Astrocyte of the hippocampus (primary cell): ENCODE measurements at places on chromosomes 6 and 20.

GRCh38 chr20:63005365-63005861, 1.4 kb downstream of the BHLHE23 start:
- peak; percentile 18 for DNase-seq

DNA sequence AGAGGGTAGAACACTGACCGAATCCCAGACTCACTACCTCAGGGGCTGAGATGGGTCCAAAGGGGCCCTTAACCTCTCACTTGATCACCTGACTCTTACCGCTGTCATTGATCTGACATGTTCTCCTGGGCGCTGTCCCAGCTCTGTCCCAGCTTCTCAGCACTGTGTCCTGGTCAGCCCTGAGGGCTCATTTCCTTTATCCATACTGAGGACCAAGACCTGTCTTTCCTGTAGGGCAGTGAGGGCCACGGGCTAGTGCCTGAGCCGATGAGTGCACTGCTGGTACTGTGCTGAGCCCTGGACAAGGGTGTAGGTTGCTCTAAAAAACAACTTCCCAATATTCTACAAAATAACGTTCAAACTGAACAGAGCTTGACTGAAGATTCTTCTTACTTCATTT, 131.5 kb downstream of the MTHFD1L start:
- no peak for DNase-seq

- DNase-seq = no peak
Observed at GRCh38 chr20:3162080-3162611, 2.5 kb upstream of the FASTKD5 start.

DNA sequence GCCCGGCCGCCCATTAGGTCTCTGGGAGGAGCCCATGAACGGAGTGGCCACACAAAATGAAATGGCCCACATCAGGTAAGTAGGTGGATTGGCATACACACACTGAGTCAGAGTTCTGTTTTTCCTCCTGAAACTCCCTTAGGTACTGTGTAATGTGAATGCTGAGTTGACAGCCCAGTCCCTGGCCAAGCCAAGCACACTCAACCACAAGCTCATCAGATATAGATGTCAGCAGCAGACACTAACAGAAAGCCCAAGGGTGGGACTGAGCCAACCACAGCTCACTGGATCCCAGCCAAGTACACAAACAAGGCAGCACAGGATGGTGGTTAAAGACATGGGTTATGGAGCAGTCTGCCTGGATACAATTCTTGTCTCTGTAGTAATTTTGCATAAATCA, 403.4 kb downstream of the GJA1 start:
- peak; percentile 92 for DNase-seq

DNA sequence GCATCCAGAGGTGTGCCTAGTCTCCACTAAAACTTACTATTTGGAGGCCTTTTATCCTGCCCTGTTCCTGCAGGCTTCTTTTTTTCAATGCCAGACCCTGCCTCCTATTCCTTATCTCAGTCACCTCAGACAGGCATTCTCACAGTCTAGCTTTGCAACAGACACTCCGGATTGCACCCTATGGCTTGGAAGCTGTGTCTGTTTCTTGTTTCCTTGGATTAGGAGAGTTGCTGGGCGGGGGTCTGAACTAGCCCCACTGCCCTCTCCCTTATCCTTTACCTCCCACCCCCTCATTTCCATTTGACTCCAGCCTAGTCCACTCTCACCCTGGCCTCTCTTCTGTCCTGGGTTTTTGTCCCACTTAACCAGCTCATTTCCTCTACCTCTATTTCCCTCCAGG, 228.1 kb upstream of the CITED2 start:
- DNase-seq = no peak

- DNase-seq = no peak
Observed at GRCh38 chr6:130269969-130270635, 47.4 kb upstream of the SAMD3 start.

GRCh38 chr6:140049251-140049650, 674.8 kb upstream of the CITED2 start:
- no peak for DNase-seq

DNA sequence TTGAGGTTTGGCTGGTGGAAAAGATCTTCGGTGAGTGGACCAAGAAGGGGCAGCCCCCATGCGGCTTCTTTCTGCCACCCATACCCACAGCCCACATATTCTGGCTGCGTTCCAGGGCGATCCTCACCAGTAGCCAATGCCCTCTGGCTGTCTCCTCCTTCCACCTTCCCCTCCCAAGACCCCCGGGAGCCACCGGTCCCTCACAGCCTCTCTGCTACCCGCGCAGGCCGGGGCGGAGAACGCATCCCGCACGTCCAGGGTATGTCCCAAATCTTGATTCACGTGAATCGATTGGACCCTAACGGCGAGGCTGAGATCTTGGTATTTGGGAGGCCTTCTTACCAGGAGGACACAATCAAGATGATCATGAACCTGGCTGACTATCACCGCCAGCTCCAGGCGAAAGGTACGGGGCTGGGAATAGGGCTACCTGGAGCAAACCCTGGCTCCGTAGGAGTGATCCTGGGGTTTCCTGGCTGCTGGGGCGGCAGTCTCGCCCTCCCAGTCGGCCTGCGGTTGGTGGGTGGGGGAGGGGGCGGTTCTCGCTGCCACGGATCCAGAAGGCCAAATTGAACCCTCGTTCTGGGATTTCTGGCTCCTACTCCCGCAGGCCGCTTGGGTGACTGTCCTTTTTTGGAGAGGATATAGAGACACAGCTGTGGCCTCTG, 545 bp downstream of the KHDC3L start:
- DNase-seq = no peak

DNA sequence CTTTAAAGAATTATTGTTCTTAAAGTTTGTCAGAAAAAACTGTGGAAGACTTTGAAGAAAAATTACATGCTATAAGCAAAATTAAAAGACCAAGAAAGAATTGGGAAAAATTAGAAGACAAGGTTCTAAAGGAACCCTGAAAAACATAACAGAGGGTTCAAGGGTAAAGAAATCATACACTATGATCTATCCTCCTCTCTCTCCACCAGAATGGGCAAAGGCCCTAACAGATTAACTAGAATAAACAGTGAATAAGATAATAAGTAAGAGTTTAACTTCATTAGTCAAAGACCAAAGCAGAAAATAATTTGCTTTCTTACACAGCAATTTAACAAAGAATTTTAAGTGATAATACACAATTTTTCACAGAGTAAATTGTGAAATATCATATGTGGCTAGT, 201.2 kb upstream of the PDE10A start:
- no peak for DNase-seq

DNA sequence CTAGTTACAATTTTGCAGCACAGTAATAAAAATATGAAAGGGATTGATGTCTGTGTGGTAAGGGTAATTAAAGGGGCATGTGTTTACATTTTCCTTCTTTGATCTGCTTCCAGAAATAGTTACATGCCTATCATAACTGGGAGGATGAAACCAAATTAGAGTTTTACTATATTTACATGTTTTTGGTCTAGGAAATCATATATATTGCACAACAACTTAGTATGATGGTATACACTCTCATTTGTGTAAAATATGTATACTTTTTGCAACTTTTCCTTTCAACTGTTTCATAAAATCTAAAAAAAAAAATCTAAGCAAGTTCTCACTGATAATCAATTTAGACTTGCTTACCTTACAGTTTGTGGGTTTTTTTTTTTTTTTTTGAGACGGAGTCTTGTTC, 32.2 kb downstream of the DCBLD1 start:
- no peak for DNase-seq

- no peak for DNase-seq
Observed at GRCh38 chr6:40185486-40185885, 251.2 kb upstream of the MOCS1 start.

- DNase-seq = no peak
Observed at GRCh38 chr6:31351401-31352309, 5.3 kb downstream of the HLA-B start.

DNA sequence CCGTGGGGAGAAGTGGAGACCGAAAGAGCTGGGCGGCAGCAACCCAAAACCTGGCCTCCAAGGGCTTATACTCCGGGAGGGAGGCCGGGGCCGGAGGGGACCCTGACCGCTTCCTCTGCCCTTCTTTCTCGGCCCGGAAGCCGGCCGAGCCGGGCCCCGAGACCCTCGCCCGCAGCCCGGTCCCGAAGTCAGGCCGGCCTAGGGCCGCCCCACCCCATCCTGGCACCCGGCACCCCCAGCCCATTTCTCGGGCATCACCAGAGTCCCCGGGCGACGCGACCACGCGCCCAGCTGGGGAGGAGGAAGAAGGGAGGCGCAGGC, 572 bp upstream of the ZDHHC14 start:
- no peak for DNase-seq

DNA sequence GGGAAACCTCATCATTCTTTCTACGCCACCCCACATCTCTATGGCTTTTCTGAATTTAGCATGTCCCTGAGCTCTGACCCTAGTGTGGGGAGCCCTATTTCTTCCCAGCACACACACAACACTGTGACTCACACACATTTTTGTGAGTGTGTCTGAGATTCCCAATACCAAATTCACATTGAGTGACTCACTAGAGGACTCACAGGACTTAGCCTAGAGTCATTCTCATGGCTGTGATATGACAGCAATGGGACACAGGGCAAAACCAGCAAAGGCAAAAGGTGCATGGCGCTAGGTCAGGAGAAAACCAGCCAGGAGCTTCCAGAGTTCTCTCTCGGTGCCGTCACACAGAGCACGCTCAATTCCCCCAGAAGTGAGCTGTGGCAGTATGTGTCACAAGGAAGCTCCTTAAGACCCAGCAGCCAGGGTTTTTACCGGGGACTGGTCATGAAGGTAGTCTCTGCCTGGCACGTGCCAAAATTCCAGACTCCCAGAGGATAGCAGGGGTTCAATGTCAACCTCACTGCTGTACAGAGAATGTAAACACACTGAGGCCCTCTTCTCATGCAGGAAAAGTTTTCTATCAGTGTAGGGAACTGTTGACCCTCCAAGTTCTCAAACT, 6.2 kb downstream of the CSTL1 start:
- peak; percentile 68 for DNase-seq

- DNase-seq = no peak
Observed at GRCh38 chr6:128415387-128415786, 105.0 kb downstream of the PTPRK start.

GRCh38 chr6:114064862-114065261, 93.9 kb upstream of the HDAC2 start:
- DNase-seq = no peak

DNA sequence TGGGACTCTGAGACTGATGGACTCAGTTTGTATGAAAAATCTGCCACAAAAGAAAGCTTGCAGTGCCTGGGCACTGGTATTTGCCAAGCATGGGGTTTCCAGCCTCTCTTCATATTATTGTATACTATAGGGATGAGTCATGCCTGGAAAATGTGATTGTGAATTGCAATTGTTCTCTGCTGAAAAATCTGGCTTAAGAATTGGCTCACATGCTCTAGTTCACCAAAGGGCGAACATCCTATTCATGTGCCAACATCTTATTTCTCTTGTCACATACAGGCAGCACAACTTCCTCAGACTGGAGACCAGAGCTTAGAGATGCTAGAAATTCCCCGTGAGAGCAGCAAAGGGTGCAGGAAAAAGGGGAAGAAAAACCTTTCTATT, 103.6 kb upstream of the KCNK16 start:
- peak; percentile 84 for DNase-seq

GRCh38 chr20:48008850-48009515, 223.7 kb upstream of the SULF2 start:
- no peak for DNase-seq

DNA sequence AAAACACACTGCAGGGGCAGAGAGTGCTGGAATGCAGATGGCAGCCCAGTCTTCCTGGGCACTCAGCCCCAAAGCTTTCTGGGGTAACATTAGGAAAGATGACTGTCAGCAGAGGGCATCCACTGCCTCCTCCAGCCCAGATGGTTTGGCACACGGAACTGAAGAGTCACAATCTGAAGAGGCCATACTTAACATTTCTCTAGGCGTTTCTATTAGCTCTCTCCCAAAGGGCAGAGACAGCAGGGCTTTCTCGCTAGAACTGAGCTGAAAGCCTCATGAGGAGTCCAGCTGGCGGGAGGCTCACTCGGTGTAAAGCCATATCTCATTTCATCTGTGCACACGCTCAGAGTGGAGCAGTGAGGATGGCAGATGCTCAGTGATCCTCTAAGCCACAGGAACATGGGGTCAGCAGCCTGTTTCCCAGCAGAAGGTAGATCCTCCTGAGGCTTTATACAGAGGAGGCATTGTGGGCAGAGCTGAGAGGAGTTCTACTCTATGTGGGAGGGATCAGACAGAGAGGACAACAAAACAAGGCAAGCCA, 28.1 kb downstream of the ALDH8A1 start:
- DNase-seq = no peak

- peak; percentile 44 for DNase-seq
Observed at GRCh38 chr6:80163754-80164187, 57.3 kb downstream of the BCKDHB start.

GRCh38 chr6:52566853-52567279, 10.0 kb downstream of the TRAM2 start:
- DNase-seq = peak; percentile 56

DNA sequence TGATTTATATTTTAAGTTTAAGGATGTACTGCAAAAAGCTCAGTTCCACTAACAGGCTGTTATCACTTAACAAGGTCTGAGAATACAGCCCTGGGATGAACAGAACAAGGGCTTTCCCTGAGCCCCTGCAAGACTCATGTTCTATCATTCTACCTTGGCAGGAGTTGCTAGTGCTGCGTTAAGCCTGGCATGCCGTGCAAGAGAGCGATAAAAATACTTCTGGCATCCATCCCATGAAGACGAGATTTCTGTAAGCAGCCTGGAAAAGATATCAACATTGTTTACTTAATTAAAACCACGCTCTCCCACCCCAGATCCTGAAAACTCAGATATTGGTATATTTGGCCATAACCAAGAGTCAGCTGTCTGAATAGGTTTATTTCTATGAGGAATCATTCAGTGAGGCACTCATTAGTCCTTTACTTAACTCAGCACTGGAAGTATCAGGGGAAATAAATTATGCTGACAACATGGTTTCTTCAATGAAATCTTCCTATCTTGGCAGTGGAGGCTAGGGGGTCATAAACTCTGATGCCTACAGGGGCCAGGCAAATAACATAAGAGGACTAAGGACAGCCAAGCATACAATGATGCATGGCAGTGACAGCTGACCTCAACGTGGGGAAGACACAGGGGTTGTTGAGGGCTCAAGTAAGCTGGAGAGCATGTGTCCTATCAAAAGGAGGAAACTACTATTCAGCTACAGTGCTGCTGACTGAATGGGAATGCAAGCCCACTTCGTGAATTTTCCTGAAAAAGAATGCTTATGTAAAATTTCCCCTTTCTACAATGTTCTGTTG, 37.6 kb upstream of the LYRM2 start:
- DNase-seq = peak; percentile 26

DNA sequence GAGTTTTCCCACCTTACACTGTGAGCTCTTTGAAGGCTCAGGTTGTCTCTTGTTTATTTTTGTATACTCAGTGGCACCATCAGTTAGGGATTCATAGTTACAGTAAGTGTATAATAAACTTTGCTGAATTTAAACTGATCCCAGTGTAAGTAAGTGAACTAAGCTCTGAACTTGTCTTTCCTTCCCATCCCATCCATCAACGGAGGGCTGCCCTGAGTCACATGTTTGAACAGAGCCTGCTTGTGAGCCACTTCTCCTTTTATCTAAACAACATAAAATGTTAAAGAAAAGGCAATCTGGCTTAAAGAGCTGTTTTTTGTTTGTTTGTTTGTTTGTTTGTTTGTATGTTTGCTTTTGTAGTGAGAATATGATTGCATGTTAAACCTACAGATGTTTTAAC, 185.7 kb upstream of the MARCKS start:
- DNase-seq = no peak

- DNase-seq = no peak
Observed at GRCh38 chr20:1938464-1939269, 43.5 kb downstream of the SIRPA start.
